Ammon's horn (tissue), 1 donor: ENCODE measurements at places on chromosomes 5 and 9.

DNA sequence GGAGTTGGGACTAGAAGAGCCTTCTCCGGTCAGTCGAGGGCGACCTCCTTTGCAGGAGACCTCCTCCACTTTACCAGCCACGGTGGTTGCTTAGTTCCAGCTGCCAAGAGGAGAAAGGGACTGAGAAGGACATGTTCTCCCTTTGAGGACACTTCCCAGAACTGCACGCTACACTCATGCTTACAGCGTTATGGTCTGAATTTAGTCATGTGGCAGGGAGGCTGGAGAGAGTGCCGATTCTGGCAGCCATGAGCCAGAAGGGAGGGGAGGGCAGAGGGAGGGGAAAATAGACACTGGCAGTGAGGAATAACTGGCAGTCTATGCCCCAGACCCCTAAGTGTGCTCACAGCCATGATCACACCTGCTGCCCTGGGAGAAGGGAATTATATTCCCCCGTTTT, 47.8 kb downstream of the TSPAN17 start:
- no peak for DNase-seq

GRCh38 chr5:131230406-131230805, 33.4 kb upstream of the CDC42SE2 start:
- peak; percentile 63 for DNase-seq

- no peak for DNase-seq
These were observed 100.1 kb downstream of the PLCXD3 start for GRCh38 chr5:41410307-41410706.

DNA sequence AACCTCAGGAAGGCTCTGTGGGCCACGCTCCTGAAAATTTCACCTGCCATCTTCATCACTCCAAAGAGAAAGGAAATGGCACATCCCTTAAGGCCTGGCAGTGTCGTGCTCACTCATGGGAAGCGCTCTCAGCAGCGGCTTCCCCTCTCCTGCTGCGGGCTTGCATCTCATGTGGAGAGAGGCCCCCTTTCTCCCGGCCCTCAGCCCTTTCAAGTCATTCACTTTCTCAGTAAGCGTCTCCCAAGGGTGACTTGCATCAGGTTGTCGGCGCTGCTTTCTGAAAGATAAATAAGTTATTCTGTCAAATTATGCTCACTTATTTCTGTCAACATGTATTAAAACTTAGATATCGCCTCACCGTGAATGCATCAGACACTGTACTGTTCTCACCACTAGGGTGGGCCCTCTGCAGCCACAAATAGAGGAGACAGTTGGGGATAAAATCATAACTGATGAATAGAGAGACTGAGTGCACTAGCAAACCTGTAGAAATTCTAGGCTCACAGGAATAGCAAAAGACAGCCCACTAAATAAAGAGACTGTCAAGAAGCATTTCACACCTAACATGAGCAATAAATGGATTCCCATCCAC, 174.6 kb downstream of the RFK start:
- no peak for DNase-seq

GRCh38 chr9:137023157-137023556, 4.9 kb downstream of the ABCA2 start:
- no peak for DNase-seq

DNA sequence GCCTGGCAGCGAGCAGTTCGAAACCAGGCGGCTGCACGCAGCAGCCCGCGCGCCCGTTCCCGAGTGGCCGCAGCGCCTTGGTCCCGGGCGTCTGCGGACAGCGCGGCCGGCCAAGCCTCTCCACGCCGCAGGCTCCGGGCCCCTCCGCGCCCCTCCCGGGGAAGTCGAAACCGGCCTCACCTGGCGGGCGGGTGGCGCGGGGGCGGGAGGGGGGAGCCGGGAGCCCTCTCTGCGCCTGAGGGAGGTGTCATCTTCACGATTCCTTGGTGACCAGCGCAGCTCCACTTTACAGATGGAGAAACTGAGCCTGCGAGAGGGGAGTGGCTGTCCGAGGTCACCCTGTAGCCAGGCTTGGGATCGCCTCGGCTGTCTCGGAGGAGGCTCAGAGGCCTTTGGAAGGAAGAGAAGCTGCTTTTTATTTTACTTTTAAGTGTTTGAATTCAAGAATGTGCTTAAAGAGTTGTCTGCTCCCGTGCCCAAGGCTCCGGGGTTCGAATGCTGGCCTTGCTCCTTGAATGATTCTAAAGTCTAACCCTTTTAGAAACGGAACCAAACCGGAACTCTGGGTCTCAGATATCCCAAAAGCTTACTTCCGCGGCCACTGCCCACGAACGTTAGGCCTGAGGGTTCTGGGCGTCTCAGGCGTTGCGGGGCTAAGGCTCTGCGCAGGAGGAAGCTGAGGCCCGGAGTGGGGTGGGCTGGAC, 662 bp downstream of the SUSD3 start:
- DNase-seq: peak; percentile 50

GRCh38 chr5:36305571-36306326, 4.0 kb upstream of the RANBP3L start:
- peak; percentile 75 for DNase-seq

- peak; percentile 40 for DNase-seq
These were observed 741.3 kb downstream of the TLE1 start for GRCh38 chr9:80948066-80948465.

DNA sequence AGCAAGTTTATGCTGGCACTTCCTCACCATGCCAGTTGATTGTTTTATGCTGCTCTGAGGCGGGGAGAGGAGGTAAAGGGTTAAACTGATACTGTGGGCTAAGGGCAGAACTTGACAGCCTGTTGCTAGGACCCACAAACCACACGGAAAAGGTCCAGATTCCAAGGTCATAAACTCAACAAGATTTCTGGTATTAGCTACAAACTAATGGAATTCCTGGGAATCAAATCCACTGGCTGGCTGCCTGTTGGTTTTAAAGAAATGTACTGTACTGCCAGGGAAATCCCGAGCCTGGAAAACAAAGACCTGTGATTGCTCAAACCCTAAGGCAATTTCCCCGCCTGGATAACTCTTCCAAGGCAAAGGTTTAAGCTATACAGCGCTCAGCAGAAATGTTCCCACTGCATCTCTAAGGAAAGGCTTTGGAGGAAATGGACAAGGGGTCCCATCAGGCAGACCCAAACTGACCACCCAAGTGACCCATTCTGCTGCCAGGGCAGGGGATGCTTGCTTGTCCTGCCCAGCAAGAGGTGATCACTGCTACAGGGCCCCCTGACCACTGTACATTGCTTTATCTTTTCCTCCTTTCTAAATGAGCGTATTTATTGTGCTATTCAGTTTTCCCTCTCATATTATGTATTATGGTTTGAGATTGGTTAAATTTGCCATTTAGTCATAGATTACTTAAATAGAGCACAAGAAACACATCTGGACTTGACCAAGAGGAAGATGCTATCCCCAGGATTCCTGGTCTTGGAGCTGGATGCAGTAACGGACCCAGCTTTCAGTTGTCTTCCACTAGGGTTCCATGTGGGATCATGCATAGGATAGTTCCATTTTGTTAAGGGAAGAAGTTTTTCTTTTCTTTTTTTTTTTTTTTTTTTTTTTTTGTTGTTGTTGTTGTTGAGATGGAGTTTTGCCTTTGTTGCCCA, 124.3 kb downstream of the SUSD1 start:
- no peak for DNase-seq

DNA sequence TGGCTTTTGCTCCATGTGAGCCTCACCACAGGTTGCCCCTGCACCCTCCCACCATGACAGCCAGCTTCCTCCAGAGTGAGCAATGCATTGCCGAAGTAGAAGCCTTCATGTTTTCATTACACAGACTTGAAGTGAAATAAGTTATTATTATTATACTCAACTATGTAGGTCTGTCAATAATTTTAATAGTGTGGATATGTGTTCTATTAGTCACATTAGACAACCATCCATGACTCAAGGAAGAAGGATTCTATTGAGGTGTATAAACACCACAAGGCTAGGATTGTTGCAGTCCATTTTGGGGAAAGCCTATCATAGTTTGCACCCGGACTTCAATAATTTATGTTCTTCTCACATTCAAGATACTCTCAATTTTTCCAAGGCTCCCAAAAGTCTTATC, 369.5 kb downstream of the TAF11L14 start:
- DNase-seq: no peak

DNA sequence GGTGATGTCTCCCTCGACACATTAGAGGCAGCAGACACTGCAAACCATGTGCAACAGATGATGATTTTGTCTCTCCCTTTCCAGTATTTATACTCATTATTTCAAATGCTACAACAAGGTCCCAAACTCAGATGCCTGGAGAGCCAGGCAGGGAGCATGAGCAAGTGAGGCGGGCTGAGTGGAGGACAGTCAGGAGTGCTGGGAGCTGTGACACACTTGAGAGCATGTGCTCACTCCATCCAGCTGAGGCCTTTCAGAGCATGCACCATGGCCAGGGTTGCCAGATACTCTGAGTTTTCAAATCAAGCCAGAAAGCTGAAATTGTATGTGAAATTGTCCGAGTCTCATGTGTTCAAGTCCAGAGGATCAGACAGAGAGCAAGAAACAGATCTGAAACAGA, 55.8 kb upstream of the SLC2A8 start:
- DNase-seq: no peak

DNA sequence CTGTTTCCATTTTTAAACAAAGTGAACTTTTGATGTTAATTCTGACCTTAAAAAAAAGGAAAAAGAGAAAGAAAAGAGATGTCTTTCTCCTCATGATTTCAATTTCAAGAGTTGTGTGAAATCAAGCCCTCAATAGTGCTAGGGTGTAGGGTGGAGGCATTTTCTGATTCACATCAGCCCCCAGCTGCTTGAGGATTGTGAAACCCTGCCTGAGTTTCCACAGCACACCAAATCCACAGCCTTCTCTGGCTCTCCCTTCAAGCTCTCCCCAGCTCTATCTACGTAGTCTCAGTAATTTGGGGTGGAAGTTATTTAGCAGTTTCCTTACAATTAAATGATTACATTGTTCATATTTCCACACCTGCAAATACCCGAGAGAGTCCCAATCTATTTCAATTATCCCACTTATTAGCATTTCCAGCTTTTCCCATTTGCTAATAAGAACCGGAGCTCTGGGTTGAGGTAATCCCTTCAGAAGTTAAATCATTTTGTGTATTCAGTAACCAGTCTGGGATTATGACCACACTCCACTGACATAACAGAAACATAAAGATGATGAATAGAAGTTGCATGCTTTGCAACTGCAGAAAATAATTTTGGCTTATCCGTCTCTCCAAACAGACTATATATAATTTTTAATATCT, 54.9 kb downstream of the MTX3 start:
- DNase-seq: no peak

GRCh38 chr5:94159144-94159543, 417.7 kb upstream of the POU5F2 start:
- no peak for DNase-seq

GRCh38 chr9:105439428-105439827, 8.4 kb upstream of the FSD1L start:
- no peak for DNase-seq

DNA sequence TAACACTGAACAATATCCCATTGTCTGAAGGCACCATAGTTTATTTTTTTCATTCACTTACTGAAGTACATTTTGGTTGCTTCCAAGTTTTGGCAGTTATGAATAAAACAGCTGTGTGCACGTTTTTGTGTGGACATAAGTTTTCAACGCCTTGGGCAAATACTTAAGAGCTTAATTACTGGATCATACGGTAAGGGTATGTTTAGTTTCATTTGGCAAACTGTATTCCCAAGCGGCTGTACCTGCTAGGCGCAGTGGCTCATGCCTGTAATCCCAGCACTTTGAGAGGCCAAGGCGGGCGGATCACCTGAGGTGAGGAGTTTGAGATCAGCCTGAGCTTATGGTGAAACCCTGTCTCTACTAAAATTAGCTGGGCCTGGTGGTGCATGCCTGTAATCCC, 63.7 kb upstream of the FAM120A start:
- no peak for DNase-seq

GRCh38 chr5:17723876-17724275, 89.6 kb downstream of the TAF11L14 start:
- no peak for DNase-seq
